Activated CD4-positive, alpha-beta T cell treated with anti-CD3 and anti-CD28 coated beads for 24 hours (primary cell): ENCODE measurements at places on chromosomes 1 and 21.

- peak; percentile 3 for DNase-seq
These were observed 1.4 kb downstream of the UCK2 start for GRCh38 chr1:165828669-165829329.

DNA sequence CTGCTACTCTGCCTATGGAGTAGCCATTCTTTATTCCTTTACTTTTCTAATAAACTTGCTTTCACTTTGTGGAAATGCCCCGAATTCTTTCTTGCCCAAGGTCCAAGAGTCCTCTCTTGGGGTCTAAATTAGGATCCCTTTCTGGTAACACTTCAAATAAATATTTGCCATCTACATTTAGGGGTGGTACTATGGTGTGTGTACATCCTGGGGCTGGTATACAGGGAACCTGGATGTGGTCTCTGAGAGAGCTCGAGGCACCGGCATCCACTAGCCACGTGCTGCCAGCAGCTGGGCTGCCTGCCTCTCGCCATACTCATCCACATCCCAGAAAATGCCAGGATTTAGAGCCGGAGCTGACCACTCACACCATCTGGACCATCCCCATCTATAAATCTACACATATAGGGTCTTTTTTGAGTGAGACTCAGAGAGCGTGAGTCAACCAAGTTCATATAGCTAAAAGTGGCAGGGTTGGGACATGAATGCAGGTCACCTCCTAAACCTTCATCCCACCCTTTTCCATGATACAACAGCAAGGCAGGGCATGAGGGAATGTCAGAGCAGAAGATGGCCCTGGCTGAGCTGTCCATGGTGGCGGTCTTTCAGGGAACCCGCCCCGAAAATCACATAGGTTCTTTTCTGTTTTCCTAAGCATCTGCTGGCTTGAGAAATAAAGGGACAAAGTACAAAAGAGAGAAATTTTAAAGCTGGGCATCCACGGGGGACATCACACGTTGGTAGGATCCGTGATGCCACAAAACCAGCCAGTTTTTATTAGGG lies 76.6 kb upstream of the F3 start:
- no peak for DNase-seq

DNA sequence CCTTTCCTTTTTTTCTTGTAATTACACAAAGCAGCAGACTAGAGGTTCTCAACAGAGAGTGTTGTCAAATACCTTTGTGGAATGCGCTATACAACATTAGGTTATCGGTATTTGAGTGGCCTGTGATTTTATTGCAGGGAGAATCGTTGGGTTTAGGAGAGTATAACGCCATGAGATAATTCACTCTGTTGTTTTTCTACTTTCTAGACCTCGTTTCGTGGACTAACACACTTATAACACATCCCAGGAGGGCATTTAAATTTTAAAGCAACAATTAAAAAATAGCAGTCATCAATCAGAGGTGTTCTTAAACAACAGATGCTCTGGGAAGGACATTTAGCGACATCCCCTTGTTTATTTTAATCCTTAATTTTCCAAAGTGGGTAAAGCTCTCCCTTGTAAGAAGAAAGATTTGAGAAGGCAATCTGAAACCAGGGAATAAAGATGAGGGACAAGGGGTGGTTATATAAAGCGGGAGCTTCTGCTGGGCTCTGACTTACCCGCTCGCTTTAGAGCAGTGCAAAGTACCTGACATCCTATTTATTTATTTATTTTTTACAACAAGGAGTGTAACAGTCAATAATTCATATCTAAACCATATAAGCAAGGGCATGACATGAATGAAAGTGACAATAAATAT lies 4.9 kb downstream of the PBX1 start:
- DNase-seq: no peak

DNA sequence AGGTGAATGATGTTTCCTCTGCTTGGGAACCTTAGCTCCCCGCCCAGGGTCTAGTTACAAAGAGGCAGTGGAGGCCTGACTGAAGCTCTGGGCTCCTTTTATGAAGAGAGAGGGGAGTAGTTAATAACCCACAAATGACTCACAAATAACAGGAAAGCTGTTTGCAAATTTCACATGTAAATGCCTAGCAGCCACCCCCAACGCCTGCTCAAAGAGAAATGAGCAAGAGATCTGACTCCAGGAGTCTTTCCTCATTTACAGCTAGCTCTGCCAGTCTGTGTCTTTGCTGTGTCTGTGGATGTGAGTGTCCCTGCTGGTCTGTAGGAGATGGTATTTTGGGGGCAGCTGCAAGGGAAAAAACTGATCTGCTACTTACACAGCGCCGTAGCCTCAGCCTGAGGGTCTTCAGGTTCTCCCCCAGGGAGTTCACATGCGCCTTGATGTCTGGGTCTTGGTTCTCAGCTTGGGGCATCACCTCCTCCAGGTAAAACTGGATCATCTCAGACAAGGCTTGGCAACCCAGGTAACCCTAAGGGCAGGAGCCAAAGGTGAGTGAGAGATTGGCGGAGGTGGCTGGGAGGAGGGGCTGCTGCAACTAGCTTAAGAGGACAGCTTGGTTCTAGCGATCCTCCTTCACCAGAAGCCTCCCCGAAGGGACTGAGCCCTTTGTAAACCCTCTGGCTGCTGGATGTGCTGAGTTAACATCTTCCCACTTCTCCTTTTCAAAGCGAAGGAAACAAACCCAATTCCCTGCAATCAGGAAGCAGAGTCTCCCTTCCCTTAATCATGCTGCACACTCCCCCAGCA lies at the start of gene IL19:
Gene IL19 (plus strand): TSS at position 243 of the 807 bp plus-strand sequence. CDS start 65,890 bp downstream, outside the sequence.
- no peak for DNase-seq

DNA sequence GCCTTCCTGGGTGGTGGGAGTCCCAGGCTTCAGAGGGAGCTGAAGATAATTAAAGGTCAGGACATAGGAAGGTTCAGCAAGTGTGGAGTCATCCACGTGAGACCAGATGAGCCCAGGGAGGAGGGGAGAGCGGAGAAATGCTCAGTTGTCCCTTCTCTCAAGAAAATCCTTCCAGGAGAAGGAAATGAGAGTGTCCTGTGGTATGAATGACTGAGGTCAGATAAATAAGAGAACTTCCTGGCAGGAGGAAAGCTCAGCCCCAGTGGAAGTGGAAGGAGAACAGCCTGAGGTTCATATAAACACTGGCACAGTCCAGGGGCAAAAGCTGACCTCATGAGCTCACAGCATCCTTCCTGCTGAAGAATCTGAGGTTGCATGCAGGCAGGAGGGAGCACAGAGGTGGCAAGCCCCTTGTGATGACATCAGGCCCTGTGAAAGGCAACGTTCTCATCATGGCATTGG lies 97.6 kb downstream of the NAV1 start:
- no peak for DNase-seq

DNA sequence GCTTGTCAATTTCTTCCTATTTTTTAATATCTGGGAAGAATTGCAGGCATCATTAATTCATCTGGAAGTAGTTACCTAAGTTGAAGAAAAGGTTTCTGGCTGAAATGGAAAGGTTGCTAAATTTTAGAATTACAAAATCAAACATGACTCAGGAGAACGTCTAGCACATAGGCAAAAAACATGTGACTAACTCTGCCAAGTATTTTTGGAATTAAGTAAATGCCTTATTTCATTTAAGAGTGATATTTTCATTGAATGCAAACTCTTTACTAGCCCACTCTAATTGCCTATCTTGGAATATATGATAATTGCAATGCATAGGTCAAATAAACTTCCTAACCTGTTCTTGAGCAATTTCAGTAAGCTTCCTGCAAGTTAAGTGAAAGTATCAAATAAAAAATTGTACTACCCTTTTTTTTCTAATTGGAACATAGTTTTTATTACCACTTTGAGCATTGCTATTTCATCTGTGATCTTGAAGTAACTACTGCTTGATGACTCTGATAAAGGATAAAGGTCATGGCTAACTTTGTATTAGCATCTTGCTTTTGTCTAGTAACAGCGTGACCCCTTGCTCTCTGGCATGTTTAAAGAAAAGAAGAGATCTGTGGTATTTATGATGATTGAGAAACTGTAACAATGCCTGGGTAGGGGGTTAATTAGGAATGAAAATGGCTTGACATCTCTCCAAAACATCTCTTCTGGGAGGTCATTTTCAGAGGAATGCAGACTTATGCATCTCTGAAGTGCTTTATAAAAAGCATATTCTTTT lies 208.3 kb upstream of the NCAM2 start:
- no peak for DNase-seq

DNA sequence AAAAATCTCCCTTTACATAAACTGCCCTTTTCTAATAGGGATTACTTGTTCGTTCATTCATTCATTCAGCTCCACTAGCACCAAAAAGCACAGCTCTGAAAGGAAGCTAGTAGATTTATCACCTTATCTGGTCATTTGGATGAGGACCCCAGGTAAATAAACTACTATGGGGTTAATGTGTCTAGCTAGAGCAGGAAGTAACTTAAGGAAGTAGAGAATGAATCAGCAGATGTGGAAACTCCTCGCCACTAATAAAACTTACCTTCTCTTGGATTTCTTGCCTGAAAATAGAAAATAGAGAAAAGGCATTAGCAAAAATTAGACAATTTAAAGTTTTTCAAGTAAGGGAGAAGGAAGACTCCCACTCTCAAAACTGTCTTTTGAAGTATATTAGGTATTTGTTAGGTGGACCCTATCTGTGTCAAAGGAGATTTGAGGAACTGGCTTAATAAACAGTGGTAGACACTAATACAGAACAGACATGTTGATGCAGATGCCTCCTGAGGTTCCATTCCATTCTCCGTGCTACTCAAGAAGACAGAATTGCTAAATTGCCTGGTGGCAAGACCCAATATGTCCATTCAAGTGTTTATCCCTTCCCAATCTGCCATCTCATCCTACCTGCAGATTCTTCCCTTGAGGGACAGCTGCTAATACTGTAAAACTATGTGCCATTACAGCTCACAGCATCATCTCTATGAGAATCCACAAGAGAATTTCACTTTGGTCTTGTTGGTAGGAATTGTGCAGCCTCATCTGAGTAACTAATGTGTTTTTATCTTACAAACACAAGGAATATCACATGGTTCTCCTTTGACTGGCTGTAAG lies 14.9 kb downstream of the SELL start:
- DNase-seq: no peak
